ENCODE measurements at places on chromosomes 7 and 10.
A peak's percentile ranks its signal among the peaks of the same experiment; 100 is the strongest.

- DNase-seq, result no peak
Observed at GRCh38 chr7:101538596-101539459, 90.3 kb downstream of the MYL10 start.

DNA sequence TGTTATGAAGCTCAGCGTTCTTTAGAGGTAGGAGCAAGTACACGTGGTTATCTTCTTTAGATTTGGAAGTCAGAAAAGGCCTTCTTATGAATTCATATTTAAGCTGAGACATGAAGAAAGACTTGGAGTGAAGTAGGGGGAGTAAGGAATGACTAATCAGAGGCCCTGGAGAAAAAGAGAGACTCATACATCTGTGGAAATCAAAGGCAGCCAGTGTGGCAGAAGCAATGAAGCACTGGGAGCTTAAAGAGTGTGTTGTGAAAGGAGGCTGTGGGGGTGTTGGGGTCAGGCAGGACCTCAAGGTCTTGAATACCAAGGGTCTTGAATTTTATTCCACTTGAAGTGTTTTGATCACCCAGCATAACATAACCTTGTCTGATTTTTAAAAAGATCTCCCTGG, 35.7 kb upstream of the FGL2 start:
- no peak for DNase-seq

DNA sequence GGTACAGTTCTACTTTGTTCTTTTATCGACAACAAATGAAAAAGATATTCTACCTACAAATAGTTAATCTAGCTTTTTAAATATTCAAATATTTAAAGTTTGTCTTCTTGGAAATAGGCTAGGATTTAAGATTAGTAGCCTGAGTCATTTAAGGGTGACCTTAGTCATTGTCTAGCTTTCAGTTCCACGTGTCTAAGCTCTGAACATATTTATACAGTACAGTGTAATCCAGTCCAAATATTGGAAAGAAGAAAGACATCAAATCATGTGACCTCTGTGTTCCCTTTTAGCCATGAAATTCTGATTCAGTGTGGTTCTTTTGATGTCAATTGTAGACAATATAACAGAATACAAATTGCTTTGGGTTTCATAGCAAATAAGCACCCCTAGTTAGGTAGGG, 121.1 kb downstream of the MALRD1 start:
- DNase-seq, result no peak

GRCh38 chr10:100742936-100743335, 2.4 kb upstream of the PAX2 start:
- DNase-seq, result no peak

GRCh38 chr7:110889335-110889734, 201.6 kb upstream of the LRRN3 start:
- DNase-seq, result no peak

- no peak for DNase-seq
Observed at GRCh38 chr7:81256991-81257390, 338.1 kb upstream of the SEMA3C start.

- peak; percentile 20 for DNase-seq
Observed at GRCh38 chr10:121886997-121887622, 40.7 kb downstream of the ATE1 start.

GRCh38 chr7:48741545-48741944, 182.8 kb upstream of the CDC14C start:
- DNase-seq, result no peak

DNA sequence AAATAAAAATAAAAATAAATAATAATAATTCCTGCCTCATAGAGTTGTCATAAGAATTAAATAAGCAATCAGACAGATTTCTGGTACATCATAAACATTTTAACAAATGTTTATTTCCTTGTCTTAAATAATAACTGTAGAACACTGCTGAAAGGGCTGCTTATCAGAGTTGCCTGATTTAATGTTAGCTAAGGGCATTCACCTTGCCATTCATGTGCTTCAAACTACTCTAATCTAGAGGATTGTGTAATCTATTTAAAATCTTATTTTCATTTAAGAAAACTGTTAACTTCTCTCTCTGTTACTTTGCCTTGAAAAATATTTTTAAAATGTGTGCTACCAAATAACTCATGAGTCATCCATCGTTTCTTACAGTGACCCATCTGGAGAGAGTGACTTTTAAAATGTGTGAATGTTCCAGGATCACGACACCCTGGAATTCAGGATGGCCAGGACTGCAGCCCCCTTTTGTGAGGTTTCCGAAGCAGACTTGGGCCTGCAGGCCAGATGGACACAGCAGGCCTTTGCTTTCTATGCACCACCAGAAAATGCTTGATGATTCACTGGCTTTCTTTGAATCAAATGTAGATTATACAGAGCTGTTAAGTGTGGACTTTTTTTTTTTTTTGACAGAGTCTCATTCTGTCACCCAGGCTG, 109.1 kb upstream of the TNS3 start:
- peak; percentile 56 for DNase-seq

- no peak for DNase-seq
Observed at GRCh38 chr7:149369497-149369896, 91.4 kb downstream of the ZNF777 start.

DNA sequence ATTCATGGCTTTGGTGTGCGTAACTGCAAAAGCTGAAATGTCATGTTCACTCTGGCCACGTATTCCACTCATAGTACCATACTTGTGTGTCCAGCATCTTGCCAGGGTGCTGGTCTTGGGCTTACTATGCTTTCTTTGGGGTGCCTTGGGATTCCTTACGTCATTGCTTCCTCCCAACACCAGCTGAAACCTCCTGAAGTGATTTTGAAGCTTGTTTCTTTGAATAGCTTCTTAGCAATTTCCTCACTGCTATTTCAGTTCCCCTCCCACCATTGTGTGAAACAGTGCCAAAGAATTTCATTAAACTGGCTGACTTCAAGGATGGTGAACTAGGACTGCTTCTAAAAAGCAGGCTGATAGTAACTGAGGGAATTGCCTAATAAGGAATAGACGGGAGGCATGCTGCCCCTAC, 36.9 kb downstream of the ENTPD1 start:
- DNase-seq, result peak; percentile 20

DNA sequence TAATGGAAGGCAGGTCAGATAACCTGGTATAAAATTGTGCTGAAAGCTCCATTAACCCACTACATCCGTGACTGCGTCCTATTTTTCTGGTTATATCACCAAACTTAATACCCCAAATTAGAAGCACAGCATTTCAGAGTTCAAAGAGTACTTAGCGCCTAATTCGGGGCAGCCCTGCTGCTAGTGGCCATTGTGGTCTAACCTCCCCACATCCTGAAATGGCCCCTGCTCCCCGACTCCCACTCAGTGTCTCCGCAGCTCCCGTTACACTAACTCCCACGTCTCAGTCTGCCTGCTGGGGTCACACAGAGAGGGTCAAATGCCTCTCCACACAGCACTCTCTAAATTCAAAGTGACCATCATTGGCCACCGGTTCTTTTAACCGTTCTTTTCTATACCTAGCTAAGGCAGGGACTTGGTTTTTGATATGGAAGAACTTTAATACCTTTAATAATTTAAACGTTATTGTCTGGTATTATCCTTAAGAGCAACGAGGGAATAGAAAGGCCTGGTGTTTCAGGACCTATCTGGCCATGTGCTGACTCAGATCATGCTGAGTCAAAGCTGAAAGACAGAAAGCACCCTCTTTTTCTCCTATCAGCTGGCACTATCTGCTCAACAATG, 117.1 kb downstream of the KMT2E start:
- DNase-seq, result no peak

DNA sequence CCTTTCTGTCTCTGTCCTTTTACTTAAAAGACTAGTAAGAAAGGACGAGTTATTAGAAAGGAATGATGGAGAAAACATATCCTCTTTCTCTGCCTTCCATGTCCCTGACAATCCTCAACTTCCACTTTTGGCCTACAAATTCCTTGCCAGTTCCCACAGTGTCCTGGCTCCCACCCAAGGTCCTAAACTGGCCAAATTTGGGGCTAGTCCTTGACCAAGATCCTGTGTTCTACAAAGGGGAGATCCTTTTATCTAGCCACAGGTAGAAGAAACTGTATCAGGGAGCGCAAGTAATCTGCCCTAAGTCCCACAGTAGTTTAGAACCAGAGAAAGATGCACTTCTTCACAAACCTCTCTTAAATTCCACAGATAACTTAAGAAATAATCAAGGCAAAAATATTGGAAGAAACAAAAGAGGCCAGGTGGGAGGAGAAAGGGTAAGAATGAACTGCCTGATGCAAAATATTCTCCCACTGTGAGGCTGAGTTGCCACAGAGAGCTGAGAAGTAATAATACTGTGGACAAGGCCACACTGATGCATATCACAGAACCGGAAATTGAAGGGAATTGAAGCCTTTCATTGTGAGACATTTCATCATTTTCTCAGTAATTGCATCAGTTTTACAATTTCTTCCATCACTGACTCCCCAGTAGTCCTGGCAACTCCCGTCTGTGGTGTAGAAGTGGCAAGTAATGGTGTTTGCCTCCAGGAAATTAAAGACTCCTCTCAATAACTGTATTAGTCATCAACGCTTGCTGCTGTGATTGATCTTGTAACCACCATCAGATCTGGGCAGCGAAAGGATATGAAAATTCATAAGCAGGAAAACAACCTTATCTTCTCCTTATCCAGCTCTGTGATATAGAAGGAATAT, 47.2 kb downstream of the DNAJC12 start:
- peak; percentile 51 for DNase-seq

DNA sequence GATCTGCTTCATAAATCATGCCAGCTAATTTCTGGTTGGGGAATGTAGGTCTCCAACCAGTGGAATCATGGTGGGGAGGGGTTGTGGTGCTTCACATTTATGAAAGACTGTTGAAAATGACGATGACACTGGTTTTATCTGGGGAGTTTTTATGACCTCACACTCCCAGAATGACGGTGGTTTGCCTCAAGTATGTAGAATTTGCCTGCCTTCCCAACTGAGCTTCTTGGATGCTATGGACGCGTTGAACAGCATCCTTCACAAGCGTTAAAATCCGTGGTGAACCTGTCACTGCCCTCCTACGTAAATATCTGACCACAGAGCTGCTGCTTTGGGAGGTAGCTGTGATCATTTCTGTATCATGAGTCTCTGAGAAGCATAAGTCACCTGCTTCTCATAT, 3.3 kb downstream of the INSYN2A start:
- peak; percentile 28 for DNase-seq

DNA sequence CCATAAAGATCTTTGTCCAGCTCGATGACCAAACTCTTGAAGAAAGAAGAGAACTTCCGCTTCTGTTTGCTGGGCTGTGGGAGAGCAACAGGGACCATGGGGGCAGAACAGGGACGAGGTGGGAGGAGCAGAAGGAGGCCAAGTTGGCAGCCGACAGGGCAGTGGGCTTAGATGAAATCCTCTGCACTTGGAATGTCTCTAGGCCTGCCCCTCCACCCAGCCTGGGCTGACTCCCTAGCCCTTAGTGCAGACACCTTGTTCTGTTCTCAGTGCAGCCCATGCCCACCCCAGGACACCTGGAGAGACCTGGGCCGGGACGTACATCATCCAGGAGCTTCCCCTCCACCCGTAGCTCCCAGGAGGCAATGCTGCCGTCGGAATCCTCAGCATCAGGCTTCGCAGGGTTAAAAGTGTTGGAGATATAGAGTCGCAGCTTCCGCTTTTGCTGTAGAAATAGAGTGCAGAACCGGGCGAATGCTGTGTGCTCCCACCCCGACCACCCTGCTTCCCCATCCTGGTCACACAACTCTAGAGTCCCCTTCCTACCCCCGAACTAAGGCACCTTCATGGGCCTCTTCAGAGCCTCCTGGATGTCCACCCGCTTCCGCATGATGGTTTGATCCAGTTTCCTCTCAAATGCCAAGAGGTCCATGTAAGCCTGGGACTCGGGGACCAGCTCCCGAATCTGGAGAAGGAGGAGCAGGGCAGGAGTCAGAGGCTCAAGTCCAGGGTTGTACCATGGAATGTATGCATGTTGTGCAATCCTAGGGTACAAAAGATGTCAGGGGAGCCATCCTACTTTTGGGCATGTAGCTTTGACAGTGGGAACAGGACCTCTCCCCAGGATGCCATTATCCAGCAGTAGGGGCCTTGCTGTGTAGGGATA, 6.1 kb downstream of the SMARCD3 start:
- no peak for DNase-seq

GRCh38 chr10:120460776-120461175, 3.7 kb downstream of the PLPP4 start:
- DNase-seq, result peak; percentile 40

DNA sequence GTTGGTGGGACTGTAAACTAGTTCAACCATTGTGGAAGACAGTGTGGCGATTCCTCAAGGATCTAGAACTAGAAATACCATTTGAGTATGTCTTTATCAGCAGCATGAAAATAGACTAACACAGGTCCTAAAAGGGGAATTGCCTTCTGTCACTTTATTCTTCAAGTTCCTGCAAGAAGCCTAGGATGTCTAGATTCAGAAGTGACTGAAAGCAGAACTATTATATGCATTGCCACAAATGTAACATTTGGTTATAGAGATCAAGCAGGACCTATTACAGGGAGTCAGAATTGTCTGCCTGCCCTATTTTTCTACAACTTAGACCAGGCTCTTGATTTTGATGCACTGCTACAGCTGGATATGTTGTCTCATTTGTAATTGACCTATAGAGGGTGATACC, 364.7 kb downstream of the SORCS1 start:
- DNase-seq, result no peak

GRCh38 chr10:19815036-19815730, 1.0 kb upstream of the PLXDC2 start:
- DNase-seq, result no peak

- no peak for DNase-seq
Observed at GRCh38 chr10:86486856-86487255, 34.7 kb downstream of the WAPL start.

DNA sequence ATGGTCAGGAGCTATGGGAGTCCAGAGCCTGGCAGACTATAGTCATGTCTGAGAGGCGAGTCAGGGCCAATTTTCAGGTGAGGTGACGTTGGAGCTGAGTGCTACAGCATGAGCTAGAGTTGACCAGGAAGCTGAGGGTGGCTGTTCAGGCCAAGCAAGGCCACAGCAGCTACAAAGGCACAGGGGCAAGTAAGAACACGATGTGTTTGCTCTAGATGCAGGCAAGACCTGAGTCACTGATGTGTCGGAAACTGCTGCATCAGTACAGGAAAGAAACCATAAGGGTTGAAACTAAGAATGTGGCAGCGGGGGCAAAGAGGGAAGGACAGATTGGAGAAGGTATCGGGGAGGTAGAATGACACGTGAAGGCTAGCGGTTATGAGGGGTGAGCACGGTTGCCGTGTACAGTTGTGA, 11.8 kb upstream of the RRP12 start:
- DNase-seq, result no peak

All from fibroblast of skin of left biceps (primary cell).